Articular chondrocyte of knee joint (primary cell): ENCODE measurements at places on chromosomes 1 and 21. TPM values are rescaled to one million over a fixed set of nuclear protein-coding genes. Genes with fewer than 3 reads are reported as not detected.

ATP6V1G3 gene
- total RNA-seq: not detected in 2 replicates

C1QC gene
- not detected in 2 replicates for total RNA-seq

BCAR3 gene
- total RNA-seq: 19.6 and 20.6 TPM in 2 replicates

DCST1 gene
- not detected in 2 replicates for total RNA-seq

LRRC71 gene
- not detected in 2 replicates for total RNA-seq

UMODL1 gene
- total RNA-seq: under 0.01 TPM in 2 replicates

FCRL3 gene
- not detected in 2 replicates for total RNA-seq

SPRR2G gene
- not detected in 2 replicates for total RNA-seq

ACTL8 gene
- total RNA-seq: 0.11 TPM in 1 of 2 replicates, not detected in the other
